ENCODE measurements at places on chromosomes 3 and 15. TPM values are rescaled to one million over a fixed set of nuclear protein-coding genes. Genes with fewer than 3 reads are reported as not detected.

DNA sequence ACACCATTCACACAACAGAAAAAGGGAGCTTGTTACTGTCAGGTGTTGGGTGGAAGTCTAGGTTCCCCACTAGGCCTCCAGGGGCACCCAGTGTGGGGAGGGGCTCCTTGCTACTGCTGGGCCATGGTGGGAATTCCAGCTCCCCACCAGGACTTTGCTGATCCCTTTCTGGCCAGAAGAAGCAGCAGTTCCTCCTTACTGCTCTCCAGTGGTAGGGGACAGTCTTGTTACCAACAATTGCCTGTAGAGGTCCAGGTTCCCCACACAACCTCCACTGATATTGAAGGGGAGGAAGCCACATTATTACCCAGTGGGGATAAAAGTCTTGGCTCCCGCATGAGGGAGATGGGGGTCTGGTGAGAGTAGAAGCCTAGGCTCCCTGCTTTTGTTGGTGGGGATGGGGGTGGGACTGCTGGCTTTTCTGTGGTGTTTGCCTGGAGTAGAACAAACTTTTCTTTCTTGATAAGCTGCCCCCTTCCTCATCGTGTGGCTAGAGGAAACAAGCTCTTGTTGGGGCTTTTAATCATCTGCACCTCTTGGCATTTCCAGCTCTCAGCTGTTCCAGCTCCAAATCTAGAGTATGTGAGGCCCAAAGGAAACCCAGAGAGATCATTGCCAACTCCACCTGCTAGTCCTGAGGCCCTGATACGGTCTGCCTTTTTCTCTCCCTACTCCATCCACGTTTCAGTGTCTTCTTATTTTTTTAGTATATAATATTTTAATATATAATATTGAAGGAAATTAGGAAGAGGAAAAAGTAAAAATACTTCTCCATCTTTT, 824.2 kb downstream of the AGBL1 start:
- no peak for DNase-seq

- DNase-seq: no peak
Measured at GRCh38 chr15:84736375-84736774, 12.0 kb upstream of the ZNF592 start.

The TYRO3 gene
- total RNA-seq: 36.9 TPM

The RCCD1 gene
- 12.4 TPM for total RNA-seq

The IL5RA gene
- 0.49 TPM for total RNA-seq

- no peak for DNase-seq
Measured at GRCh38 chr15:51270706-51271105, 67.7 kb downstream of the CYP19A1 start.

The NR1I2 gene
- not detected for total RNA-seq

The SI gene
- not detected for total RNA-seq

- DNase-seq: no peak
Measured at GRCh38 chr3:101518421-101518871, 5.4 kb upstream of the SENP7 start.

- DNase-seq: no peak
Measured at GRCh38 chr3:124078953-124079911, 87.3 kb upstream of the ROPN1 start.

All from sciatic nerve (tissue), 2 donors.